Stimulated activated CD8-positive, alpha-beta memory T cell treated with anti-CD3 and anti-CD28 coated beads, Interleukin-4, amount 100 ng/mL, for 1 hour (primary cell): ENCODE measurements at places on chromosomes 4 and X.

DNA sequence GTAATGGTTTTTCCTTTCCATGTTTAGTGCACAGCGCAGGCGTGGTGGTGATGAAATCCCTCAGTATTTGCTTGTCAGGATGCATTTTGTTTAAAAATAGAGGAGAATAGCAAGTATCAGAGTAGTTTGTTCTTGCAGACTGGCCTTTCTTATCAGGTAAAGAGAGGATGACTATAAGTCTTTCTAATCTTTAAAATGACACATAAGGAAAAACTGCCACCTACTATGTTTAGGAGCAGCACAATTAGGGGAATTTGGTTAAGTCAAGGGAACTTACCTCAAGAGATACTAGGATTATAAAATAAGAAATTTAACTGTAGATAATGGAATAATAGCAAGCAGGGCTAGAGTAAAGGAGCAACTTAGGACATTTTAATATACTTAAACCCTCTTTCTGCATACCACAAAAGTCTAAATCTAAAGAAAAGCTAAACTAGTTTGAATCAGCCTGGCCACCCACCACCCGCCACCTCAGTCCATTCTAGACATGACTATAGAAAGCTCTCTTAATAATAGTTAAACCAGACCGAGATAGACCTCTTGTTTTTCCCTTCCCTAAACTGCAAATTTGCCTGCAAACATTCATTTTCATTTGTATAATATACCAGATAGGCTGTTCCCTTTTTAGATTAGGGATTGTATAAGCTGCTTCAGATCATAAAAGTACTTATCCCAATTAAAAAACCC lies 62.0 kb downstream of the APOOL start:
- no peak for DNase-seq

- no peak for DNase-seq
Observed at GRCh38 chr4:73193659-73194058, 64.9 kb downstream of the ANKRD17 start.

DNA sequence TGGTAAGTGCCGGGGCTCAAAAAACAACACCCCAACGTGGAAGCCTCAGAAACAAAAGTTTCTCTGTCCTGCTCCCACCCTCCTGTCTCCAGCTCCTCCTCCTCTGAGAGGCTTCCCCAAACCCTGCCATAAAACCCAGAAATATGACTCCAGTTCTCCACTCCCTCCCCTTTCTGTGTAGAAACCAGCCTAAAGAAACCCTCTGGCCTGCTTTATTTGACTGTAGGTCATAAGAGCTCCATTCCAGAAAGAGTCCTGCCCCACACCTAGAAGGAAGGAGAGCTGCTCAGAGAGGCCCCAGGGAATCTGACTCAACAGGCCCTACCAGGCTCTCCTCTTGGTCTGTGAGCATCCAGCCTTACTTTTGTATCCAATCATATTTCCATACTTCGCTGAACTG lies 872 bp upstream of the S100P start:
- DNase-seq = no peak

- no peak for DNase-seq
Observed at GRCh38 chr4:128295255-128295654, 7.6 kb upstream of the PGRMC2 start.

- DNase-seq = no peak
Observed at GRCh38 chr4:172980219-172980618, 188.4 kb upstream of the GALNT7 start.

DNA sequence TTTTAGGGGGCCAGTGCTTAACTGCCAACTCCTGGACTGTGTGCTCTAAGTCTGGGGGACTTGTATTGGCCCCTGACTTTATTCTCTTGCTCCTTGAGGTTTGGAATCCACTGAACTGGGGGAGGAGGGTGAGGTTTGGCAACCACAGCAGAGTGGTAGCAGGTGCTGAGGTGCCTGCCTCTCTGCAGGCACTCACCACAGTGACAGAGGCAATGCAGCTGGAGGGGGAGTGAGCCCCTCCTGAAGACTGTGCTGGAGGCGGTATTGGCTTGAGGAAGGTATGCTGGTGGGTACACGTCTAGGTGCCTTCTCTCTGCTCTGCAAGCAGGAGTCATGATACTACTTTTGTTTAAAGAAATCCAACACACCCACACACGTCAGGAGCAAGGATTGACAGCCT lies 24.6 kb downstream of the CFAP299 start:
- DNase-seq = no peak

DNA sequence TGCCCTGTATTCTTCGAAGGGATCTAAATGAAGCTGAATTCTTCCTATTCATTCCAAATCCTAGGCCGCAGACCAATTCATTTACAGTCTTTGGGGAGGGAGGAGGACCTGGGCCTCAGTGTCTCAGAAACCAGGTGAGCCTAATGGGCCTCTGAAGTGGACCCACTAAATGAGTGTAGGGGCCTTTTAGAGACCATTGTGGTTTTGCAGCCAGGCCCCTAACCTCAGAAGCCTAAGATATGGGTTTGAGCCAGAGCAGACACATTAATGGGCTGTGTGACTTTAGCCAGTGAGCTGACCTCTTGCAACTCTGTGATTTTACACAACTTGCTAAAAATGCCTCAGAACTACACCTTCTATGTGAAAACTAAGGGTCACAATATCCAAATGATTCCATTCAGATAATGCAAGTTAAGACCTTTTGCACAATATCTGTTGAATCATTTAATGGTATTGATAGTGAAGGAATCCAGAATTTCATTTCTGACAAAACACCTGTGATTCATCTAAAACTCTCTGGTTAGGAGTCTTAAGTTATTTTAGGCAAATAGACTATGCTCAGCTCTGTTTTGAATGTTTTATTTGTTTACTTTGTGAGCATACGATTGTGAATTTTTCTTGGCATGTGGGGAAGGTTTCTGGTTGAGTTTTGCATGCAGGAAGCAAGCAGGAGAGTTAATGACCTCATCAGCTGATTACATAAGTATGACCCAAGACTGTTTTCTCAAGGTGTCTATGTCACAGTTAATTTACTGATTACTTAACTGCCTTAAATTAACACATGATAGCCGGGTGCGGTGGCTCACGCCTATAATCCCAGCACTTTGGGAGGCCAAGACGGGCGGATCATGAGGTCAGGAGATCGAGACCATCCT lies 75.0 kb downstream of the EVC start:
- DNase-seq = no peak

- no peak for DNase-seq
Observed at GRCh38 chr4:188046657-188047056, 51.1 kb downstream of the ZFP42 start.

GRCh38 chrX:75155447-75155826 lies 646 bp downstream of the ABCB7 start:
- no peak for DNase-seq

- no peak for DNase-seq
Observed at GRCh38 chr4:142158980-142159379, 522.6 kb downstream of the IL15 start.

DNA sequence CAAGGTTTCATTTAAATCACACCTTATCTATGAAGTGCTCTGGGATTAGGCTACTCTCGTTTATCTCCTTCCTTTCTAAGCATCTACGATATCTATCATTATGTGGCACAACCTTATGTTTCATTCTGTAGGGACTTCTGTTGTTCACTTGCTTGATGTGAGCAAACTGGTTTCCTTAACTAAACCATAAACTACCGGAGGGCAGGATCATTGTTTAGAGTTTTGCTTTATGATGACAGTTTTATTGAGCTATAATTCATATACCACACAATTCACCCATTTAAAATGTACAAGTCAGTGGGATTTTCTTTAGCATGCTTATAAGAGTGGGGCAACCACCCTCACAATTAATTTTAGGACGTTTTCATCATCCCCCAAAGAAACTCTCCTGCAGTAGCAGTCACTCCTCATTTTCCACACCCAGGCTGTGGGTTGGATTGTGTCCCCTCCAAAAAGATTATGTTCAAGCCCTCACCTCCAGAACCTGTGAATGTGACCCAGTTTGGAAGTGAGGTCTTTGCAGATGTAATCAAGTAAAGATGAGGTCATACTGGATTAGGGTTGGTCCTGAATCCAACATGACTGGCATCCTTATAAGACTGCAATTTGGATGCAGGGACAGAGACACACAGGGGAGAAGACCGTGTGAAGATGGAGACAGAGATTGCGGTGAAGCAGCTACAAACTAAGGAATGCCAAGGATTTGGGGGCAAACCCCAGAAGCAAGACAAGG lies 42.1 kb upstream of the SH3RF1 start:
- DNase-seq = no peak

DNA sequence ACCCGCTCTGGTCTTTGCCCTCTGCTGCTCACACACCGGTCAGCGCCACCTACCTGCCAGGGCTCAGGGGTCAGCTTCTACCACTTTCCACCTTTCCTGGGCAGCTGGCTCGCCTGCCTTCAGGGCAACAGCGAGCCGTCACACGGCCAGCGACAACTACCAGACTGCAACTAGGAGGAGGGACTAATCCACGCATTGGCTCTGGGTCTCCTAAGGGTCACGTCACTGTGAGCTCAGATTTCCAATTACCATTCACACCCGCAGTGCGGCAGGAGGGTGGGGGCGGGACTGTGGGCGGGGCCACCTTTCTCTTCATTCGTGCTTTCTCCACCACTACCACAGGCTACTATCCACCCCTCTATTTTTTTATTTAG lies at the start of gene BEX5:
TSS of gene BEX5 (minus strand) at position 172 of the 374 bp plus-strand sequence. CDS start 1,712 bp downstream, outside the sequence.
- peak; percentile 6 for DNase-seq

DNA sequence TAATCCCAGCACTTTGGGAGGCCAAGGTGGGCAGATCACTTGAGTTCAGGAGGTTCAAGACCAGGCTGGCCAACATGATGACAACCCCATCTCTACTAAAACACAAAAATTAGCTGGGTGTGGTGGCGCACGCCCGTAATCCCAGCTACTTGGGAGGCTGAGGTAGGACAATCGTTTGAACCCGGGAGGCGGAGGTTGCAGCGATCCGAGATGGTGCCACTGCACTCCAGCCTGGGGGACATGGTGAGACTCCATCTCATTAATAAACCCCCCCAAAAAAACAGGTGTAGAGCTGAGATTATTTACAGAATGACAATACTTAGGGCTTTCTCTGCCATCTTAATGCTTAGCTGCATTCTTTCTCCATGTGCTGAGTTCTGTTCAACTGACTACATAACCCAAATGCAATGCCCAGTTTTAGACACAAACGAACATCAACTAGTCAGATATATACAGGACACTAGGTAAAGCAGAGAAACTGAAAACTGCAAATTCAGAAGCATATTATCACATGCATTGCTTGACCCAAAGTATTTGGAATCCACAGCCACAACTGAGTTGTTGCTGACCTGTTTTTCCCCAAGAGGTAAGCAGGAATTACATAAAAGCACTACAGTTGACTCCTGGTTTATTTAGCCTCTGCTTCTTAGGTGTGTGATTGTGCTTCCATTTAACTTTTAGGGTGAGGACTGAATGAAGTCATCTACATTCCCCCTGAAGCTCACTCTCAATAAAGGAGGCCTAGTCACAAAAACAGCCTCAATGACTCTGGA lies 12.1 kb downstream of the RBMX start:
- DNase-seq = no peak

- DNase-seq = no peak
Observed at GRCh38 chr4:13963601-13964000, 336.1 kb upstream of the BOD1L1 start.

- DNase-seq = no peak
Observed at GRCh38 chr4:121330180-121330665, 50.6 kb downstream of the QRFPR start.

- DNase-seq = no peak
Observed at GRCh38 chrX:75989806-75990590, 182.9 kb upstream of the PBDC1 start.

DNA sequence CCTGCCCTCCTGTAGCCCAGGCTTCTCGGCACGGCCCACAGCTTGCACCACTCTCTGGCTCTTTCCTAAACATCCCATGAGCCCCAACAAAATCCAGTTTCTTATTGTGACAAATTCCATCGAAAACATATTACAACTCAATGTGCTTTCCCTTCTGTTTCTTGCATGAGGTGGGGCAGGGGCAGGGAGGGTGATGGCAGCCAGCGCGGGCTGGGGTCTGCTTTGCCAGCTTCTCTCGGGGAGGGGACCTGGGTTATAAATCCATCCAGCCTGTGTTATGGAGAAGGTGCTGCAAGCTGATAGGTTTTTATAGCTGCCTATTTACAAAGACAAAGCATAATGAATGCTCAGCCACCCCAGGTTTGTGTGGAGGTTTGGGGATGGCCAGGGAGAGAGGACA lies 21.1 kb downstream of the PPP2R2C start:
- no peak for DNase-seq

- no peak for DNase-seq
Observed at GRCh38 chrX:104166735-104167436, 633 bp downstream of the FAM199X start.

GRCh38 chr4:107993969-107994368 lies 4.3 kb downstream of the HADH start:
- no peak for DNase-seq

DNA sequence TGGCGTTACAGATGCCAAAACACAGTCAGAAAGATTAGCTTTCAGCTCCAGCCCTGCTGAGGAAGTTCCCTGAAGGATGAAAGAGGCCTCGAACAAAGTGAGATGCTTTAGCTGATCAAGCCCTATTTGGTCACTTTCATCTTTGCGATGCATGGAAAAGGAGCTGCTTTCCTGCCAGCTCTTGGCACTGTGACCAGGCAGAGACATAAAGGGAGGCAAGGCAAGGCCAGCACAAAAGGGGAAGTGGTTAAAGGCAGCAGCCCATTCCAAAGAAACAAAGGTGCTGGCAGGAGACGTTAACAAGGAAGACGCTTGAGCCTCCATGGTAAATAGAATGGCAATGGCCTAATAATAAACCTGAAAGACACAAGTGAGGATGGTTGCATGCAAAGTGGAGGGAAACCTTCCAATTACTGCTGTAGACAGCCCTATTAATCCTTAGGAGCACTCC lies 617.1 kb upstream of the INTU start:
- no peak for DNase-seq

DNA sequence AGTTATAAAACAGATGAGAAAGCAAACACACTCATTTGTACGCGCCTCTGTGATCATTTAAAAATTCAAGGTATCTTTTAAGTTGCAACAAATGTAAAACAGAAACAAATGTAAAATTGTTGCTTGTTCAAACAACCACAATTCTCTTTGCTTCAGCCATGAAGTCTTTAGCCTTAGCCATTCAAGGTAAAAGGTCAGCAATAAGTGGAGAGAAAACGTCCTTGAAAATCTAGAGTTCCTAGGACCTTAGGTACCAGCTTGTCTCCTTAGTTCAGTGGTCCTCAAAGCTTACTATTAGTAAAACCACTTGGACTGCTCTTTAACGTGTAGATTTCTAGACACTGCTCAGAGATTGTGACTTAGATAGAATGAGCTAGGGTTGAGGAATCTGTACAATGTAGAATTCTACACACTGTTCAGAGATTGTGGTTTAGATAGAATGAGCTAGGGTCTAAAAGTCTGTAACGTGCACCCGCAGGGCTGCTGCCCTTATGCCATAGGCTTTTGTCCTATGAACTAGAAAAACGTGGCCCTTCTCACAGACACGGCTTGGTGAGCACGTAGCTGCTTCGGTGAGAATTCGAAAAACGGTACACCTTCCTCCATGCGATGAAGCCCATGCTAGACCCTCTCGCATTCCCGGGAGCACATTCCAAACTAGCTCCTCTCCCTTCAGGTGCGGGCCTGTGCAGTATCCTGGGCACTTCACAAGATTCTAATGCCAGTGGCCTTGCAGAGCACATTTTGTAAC lies 1.7 kb downstream of the PLAC8 start:
- no peak for DNase-seq

- DNase-seq = no peak
Observed at GRCh38 chrX:150165776-150166610, 197.1 kb upstream of the MAMLD1 start.
